Stromal cell of bone marrow (primary cell): ENCODE measurements at places on chromosomes 4 and X.
A peak's percentile ranks its signal among the peaks of the same experiment; 100 is the strongest.

GRCh38 chrX:77444075-77444474 is 3.1 kb upstream of the FGF16 start:
- DNase-seq: no peak

GRCh38 chr4:76216524-76216923 is 2.9 kb upstream of the SCARB2 start:
- no peak for DNase-seq

GRCh38 chr4:113114884-113115283 is 65.4 kb downstream of the ANK2 start:
- DNase-seq: no peak

DNA sequence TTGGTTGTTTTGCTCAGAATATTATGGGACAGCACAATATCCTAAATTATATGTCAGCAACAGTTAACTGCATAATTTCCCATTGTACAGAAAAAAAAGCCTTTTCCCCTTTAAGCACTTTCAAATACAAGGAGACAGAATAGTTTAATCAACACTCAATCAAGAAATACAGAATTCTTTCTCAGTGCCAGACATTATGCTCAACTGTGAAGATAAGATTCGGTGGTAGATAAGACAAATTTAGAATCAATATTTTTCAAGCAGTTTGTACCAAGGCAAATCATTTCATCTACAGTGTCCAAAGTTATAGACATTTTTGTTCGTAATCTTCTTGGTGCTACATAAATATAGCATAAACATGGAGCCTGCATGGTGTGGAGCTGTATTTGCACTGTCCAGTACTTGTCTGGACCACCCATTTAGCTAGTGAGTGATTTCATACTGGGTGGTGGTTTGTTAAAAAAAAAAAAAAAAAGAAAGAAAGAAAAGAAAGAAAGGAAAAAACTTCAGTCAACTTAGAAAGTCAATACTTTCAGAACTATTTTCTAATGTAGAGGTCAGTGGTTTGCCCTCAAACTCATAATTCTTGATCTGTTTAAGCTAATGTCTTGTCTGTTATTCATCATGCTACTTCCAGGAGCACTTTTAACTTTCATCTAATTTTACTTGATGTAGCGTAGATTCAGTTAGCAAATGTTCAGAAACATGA is 522.9 kb downstream of the FAT4 start:
- no peak for DNase-seq

GRCh38 chr4:142095886-142096605 is 459.7 kb downstream of the IL15 start:
- peak; percentile 93 for DNase-seq

- DNase-seq: peak; percentile 5
These were observed 79.9 kb downstream of the FAM53A start for GRCh38 chr4:1604181-1604705.
